Fibroblast of skin of back (primary cell): ENCODE measurements at places on chromosomes 1 and 21.

DNA sequence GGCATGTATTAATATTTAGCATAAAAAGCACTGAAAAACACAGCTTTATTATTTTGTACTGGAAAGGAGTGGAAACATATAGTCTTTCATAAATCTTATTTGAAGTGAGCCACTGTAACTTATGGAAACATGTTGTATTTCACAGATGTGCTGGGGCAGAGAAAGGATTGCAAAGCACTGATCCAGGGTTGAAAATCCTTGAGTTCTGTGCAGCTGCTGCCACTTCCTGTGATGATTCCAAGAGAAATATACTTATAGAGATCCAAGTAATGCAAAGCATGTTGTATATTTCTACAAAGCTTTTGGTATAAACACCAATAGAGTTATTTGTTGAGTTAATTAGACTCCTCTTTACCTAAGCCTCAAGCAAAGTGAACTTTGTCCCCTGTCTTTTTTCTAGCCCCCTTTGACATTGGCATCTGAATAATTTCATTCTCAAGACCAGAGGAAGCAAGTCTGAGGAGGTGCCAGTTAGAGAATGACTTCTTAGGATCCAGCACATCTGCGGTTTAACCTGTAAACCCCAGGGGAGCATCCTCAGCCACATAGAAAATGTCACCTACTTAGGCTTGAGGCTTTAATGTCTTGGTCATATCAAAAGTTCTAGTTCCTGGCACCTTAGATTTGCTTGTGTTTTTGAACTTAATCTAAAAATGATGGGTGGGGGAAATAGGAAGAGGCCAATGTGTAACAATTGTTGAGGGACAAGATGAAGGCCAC, 173.3 kb downstream of the FASLG start:
- DNase-seq, result no peak

- DNase-seq, result no peak
Measured at GRCh38 chr1:8911416-8912309, 33.2 kb upstream of the ENO1 start.

GRCh38 chr1:54165146-54165545, 12.3 kb upstream of the CDCP2 start:
- DNase-seq, result no peak

DNA sequence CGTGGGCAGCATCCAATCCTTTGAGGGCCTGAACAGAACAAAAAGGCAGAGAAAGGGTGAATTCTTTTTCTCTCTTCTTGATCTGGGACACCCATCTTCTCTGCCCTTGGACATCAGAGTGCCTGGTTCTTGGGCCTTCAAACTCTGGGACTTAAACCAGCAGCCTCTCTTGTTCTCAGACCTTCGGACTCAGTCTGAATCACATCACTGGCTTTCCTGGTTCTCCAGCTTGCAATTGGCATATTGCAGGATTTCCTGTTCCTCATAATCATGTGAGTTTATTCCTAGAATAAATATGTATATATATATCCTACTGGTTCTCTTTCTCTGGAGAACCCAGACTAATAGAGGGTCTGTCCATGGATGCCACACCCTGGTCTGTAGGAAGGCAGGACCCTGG, 16.3 kb upstream of the TENT5C start:
- DNase-seq, result no peak

GRCh38 chr1:55012661-55013060, 13.9 kb downstream of the BSND start:
- DNase-seq, result no peak

DNA sequence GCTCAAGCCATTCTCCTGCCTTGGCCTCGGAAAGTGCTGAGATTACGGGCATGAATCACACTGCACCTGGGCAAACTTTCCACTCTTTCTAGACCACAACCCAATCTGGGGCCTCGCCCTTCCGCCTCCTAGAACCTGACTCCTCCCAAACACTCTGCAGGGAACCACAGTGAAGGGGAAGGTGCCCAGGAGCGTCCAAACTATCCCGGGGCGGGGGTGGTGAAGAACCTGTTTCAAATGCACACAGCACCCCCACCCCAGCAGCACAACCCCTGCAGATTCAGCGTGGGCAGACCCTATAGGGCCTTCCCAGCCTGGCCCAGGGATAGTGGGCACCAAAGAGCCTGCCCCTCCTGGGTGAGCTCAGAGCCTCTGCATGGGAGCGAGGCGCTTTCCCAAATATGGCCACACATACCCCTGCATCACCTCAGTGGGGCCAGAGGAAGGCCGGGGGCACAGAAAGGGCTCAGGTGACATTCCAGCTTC, 86.9 kb downstream of the STUM start:
- DNase-seq, result no peak

DNA sequence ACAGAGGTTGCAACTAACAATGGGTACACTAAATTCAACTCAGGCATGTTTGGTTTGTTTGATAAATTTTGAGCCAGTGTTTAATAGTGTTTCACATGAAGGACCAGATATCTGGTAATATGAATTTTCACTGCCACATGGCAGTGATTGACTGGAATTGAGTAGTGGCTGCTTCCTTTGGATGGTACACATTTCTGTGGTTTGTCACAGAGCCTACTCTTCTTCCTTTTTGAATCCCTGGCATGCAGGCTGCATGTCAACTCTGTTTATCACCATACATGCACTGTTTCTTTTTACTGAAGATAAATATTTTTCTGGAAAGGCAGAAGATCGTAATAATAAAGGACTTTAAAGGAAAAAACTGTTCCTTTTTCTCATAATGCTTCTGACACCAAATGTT, 35.5 kb downstream of the SDCCAG8 start:
- peak; percentile 79 for DNase-seq

- no peak for DNase-seq
Measured at GRCh38 chr1:229002451-229002960, 267.2 kb downstream of the RHOU start.

DNA sequence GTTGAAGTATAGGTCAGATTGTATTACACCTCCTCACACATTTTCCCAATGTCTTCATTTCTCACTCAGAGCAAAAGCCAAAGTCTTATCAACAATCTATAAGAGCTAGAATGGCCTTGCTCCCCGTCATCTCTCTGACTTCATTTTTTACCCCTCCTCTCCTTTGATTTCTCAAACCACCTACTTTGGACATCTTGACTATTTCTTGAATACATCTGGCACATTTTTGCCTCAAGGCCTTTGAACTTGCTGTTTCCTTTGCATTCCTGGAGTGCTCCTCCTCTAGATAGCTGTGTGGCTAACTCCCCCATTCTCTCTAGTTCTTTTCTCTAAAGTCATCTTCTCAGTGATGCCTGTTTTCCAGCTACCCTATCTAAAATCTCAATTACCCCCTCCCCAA, 7.2 kb upstream of the XCL2 start:
- DNase-seq, result no peak

- no peak for DNase-seq
Measured at GRCh38 chr21:29751473-29752185, 188.2 kb downstream of the GRIK1 start.

DNA sequence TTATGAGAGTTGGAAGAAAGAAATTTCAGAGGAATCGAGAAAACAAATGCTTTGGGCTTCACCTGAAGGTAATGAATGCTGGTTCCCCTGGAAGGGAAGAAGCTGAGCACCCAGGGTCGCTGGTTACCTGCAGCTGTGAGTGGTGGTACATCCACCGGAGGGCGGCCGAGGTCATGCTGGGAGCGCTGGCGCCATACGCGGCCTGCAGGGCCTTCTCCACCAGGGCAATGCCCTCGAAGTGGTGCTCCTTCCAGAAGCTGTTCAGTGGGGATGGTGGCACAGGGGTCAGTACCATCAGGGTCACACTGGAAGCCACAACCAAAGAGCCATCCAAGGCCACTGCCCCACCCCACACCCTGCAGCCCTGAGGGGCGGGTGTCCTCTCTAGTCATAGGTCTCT, 16.8 kb downstream of the MRTO4 start:
- no peak for DNase-seq

DNA sequence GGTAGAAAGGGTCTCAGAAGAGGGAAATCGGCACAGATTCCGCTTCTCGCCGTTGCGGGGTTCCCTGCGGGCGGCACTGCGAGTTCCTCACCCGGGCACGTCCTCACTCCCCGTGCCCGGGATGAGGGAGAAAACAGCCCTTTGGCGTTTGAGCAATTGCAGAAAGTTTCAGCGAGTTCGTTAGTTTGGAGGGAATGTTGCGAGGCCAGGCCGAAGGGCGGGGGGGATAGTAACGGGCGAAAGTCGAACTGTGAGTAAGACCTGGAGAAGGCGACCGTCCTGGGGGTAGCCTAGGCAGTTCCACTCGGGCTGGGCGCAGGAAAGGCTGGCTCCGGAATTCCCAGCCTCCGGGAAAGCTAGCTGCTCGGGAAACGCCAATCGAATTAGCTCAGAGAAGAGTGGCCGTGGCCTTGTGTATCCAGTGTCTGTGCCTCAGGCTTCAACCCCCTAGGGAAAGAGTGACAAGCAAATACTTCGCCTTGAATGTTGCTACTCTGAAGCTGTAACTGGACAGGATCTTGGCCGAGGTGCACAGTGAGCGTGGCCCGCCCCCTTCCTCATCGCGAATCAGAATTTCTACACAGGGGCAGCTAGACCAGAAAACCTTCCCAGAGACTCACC, 787 bp downstream of the PTGFR start:
- DNase-seq, result peak; percentile 94

DNA sequence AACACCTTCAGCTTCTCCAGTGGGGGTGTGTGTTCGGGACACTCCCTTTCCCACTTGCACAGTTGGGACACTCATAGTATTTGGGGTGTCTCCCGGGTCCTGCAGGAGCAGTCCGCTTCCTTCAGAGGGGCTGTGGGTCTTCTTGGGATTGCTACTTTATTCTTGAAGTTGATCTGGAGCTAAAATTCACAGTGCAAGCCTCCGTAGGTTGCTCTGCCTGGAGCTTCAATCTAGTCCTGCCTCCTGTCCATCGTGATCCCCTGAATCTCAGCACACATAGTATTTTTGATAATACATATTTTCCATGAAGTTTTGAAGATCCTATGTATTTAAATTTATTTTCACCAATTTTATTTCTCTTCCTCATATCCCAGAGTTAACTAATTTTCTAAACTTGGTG, 902.1 kb downstream of the LTN1 start:
- DNase-seq, result no peak

- DNase-seq, result no peak
Measured at GRCh38 chr1:25691211-25691610, 74.6 kb downstream of the MAN1C1 start.

DNA sequence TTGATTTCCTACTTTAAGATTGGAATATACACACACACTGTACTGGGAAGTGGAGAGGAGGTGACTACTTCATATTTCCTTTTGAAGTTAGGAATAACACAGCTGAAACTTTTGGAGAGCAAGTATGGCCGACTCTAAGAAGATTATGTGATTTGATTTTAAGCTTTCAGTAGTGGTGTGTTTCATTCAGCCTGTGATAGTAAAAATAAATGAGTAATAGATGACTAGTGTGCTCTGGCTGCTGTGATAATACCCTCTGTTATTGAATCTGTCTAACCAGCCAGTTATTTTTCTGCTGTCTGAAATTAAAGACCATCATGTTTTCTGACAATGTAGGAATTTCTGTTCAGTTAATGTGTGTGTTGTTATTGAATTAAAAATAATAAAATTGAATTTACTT, 48.3 kb downstream of the CTTNBP2NL start:
- DNase-seq, result peak; percentile 84

- DNase-seq, result no peak
Measured at GRCh38 chr1:162381383-162381782, at the start of gene C1orf226. Gene C1orf226 (plus strand): TSS chr1:162381728. CDS start chr1:162381902, 174 bp downstream.

- no peak for DNase-seq
Measured at GRCh38 chr21:19608101-19608621, 1204.6 kb upstream of the TMPRSS15 start.

DNA sequence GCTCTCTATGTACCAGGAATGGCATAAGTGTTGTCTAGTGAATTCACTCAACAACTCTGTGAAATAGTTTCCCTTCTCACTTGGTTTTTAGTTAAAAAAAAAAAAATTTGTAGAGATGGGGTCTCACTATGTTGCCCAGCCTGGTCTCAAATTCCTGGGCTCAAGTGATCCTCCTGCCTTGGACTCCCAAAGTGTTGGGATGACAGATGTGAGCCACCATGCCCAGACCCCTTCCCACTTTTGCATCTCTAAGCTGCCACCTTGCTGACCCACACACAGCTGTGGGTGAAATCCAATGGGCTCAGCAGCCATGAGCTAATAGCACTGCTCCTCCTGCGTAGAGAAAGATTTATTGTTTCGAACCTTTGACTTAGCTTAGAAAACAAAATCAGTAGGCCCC, 33.5 kb downstream of the NEK2 start:
- DNase-seq, result no peak

GRCh38 chr1:28314547-28314941, 14.3 kb upstream of the MED18 start:
- DNase-seq, result no peak

- DNase-seq, result no peak
Measured at GRCh38 chr1:209235166-209235565, 348.3 kb upstream of the CAMK1G start.

DNA sequence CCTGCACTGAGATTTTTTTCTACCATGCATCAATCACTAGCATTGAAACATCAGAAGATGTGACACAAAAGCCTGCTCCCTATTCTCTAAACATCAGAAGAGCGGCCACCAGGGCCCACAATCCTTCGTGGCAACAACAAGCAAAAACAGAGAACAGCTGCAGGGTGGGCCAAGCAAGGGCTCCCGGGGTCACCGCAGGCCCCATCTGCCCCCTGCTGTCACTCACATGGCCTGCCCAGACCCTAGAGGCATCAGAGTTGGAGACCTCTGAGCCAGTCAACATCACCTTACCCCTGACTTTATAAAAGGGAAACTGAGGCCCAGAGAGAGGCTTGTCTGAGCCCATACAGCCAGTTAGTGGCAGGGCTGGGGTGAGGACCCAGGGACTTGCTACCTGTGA, 1.8 kb downstream of the LAPTM5 start:
- DNase-seq, result no peak

DNA sequence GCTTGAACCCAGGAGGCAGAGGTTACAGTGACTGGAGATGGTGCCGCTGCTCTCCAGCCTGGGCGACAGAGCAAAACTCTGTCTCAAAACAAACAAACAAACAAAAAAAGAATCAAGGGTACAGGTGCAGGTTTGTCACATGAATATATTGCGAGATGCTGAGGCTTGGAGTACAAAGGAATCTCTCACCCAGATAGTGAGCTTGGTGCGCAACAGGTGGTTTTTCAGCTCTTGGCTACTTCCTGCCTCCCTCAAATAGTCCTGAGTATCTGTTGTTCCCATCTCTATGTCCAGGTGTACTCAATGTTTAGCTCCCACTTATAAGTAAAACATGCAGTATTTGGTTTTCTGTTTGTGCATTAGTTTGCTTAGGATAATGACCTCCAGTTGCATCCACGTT, 173.9 kb upstream of the CACYBP start:
- no peak for DNase-seq

GRCh38 chr1:8989821-8990220, 36.4 kb downstream of the SLC2A7 start:
- no peak for DNase-seq

- no peak for DNase-seq
Measured at GRCh38 chr1:11514366-11514765, 35.4 kb downstream of the DISP3 start.

DNA sequence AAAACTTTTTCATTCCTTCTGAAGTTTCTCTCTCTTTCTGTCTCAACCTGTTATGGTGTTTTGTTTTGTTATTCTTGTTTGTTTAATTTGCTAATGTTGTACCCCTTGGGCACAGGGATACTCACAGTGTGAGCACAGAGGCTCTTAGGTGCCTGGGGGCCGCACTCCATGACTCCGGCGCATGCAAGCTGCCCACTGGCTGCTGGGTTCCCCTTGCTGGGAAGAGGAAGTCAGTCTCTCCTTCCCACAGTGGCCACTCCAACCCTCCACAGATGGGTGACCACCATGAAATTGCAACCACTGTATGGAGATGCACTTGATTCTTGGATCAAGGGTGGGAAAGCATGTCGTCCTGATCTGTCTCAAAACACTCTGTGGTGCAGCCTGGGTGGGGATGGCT, 4.6 kb upstream of the CD1A start:
- DNase-seq, result no peak
